ENCODE measurements at places on chromosomes 16 and 17. TPM values are rescaled to one million over a fixed set of nuclear protein-coding genes. Genes with fewer than 3 reads are reported as not detected.

The PLEKHG4 gene
- 20.6 TPM for total RNA-seq

The BAIAP3 gene
- 1.4 TPM for total RNA-seq

The USP6 gene
- total RNA-seq: 0.08 TPM

The CLEC18A gene
- total RNA-seq: 2.6 TPM

The ZP2 gene
- total RNA-seq: not detected

The ALOX15B gene
- total RNA-seq: not detected

The MT3 gene
- 4.3 TPM for total RNA-seq

The SKAP1 gene
- total RNA-seq: 136 TPM

The STAT5B gene
- 172 TPM for total RNA-seq

The PYY gene
- not detected for total RNA-seq

The CPHXL2 gene
- total RNA-seq: not detected

The TOM1L1 gene
- total RNA-seq: not detected

The MFSD6L gene
- total RNA-seq: 0.55 TPM

The SPIRE2 gene
- 1.3 TPM for total RNA-seq

The CCL18 gene
- not detected for total RNA-seq

The HOXB2 gene
- 21.5 TPM for total RNA-seq

The NOG gene
- 2.3 TPM for total RNA-seq

The MT1M gene
- not detected for total RNA-seq

The KCTD11 gene
- total RNA-seq: 7.0 TPM

The OR1A1 gene
- total RNA-seq: not detected

The NPIPB9 gene
- total RNA-seq: 1.3 TPM

The DHRS7C gene
- not detected for total RNA-seq

The HS3ST3B1 gene
- total RNA-seq: 19.5 TPM

The OSGIN1 gene
- total RNA-seq: 0.77 TPM

The CALB2 gene
- total RNA-seq: not detected

The CLEC18C gene
- 0.48 TPM for total RNA-seq

The KCTD5 gene
- 30.3 TPM for total RNA-seq

The SULT1A4 gene
- 2.1 TPM for total RNA-seq

The ZG16B gene
- total RNA-seq: 1.6 TPM

The MARCHF10 gene
- not detected for total RNA-seq

The HOXB7 gene
- total RNA-seq: 0.58 TPM

The TP53TG3B gene
- not detected for total RNA-seq

The ZPBP2 gene
- total RNA-seq: not detected

The SOST gene
- total RNA-seq: not detected

The NMRAL1 gene
- 43.8 TPM for total RNA-seq

The C16orf87 gene
- total RNA-seq: 10.2 TPM

The KLHL36 gene
- 60.8 TPM for total RNA-seq

The PITPNC1 gene
- 63.2 TPM for total RNA-seq

The PTX4 gene
- total RNA-seq: not detected

The GIT1 gene
- total RNA-seq: 79.2 TPM

The AATK gene
- total RNA-seq: 0.05 TPM

The C17orf78 gene
- not detected for total RNA-seq

The C16orf89 gene
- not detected for total RNA-seq

The APOBR gene
- total RNA-seq: 20.3 TPM

The METTL2A gene
- total RNA-seq: 18.2 TPM

The ADCY9 gene
- total RNA-seq: 7.2 TPM

The ATP2A1 gene
- total RNA-seq: 1.2 TPM

All from activated naive CD4-positive, alpha-beta T cell treated with anti-CD3 and anti-CD28 coated beads, Interleukin-2, amount 10 ng/mL, durations not matched to agents 5 hours and 36 hours (primary cell).